ENCODE measurements at places on chromosomes 2 and 18. TPM values are rescaled to one million over a fixed set of nuclear protein-coding genes. Genes with fewer than 3 reads are reported as not detected.

DNA sequence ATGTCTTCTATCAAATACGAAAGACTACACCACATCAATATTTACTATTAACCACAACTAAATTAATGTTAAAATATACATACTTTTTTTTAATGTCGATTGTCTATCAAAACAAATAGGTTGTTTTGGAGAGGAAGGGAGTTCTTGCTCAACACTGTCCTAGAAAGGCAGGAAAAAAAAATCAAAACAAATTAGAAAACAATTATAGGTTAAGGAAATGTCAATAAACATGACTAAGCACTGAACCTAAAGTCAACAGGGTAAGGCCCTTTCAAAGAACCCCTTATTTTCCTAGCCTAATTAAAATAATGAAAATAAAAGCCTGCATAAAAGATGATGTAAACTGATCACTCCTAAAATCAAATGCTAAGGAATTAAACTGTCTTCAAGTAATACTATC is 2.8 kb downstream of the CEP76 start:
- DNase-seq: no peak

TNFRSF11A gene
- total RNA-seq: 1.6 TPM

GRCh38 chr2:88856409-88857135 is 165.1 kb downstream of the RPIA start:
- DNase-seq: no peak

DNA sequence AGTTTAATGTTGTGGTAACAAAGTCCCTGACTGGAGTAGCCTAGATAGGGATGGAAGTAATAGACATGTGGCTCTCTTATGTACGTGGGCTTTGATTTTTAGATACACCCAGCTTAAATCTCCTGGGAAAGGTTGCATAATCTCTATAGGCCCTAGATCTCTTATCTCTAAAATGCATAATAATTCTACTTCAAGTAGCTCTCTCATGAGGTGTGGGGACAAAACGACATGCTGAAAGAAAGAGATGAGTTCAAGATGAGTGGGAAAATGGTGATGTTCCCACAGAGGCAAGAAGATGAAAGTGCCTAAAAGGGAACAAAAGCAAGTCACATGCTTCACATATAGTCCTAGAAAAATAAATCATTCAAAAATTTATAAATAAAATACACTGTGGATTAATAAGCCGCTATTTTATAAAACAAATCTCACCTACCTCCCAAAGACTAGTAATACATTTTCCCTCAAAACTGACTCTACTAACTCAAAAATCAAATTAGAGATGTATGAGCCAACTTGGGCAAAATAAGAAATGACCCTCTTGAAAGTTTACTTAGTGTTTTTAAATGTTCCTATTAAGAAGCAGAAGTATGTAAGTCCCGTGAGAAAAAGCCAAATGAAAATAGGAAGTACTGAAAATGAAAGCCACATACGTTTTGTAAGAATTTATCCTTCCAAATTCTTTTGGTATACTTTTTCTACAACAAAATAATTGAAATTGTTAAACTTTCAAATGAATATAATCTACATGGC is 148.2 kb upstream of the ITGA4 start:
- DNase-seq: no peak

- DNase-seq: no peak
Measured at GRCh38 chr2:9765611-9766531, 77.4 kb upstream of the TAF1B start.

DNA sequence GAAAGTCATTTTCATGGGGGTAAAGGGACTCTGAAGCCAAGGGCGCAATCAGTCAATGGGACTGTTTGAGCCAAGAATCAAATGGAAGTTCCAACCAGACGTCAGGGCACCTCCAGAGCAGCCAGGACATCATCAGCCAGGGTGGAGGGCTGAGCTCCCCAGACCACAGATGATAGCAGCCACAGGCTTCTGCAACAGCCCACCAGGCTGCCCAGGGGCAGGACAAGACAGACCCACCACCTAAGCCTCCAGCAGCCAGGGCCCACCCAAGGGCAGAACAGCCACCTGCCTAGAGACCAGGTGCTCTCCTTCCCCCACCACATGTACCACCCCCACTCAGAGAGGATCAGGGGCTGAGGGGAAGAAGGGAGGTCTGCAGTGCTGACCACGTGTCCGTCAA is 53.8 kb upstream of the SLC66A3 start:
- DNase-seq: no peak

ASPRV1 gene
- 0.63 TPM for total RNA-seq

- no peak for DNase-seq
Measured at GRCh38 chr18:23207191-23207955, 72.1 kb downstream of the CABLES1 start.

MALL gene
- total RNA-seq: 11.8 TPM

- no peak for DNase-seq
Measured at GRCh38 chr18:3319399-3319798, 57.5 kb downstream of the MYL12B start.

DNA sequence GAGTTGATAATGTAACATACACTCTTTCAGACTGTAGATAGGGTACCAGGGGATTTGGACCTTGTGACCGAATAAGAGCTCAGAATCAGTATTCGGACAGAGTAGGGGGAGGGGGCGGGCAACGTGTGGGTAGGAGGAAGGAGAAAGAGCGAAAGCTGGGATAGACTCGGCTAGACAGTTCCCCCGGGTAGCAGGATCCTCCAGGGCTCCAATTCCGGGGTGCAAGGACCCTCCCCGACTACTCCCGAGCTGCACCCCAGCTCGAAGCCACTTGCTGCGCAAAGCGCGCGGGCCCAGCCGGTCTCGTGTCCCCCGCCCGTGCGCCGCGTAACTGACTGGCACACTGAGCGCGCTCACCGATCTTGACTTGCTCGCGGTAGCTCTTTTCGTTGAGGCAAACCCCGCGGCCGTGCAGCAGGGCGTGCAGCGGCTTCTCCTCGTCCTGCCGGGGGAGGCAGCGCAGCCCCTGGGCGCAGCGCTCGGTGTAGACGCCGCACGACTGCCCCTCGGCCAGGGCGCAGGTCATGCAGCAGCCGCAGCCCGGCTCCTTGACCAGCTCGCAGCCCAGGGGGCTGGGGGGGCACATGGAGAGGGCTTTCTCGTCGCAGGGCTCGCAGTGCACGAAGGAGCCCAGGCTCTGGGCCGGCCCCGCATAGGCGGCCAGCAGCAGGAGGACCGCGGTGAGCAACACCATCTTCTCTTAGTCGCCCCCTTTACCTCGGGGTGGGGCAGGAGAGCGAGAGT is 1.1 kb downstream of the IGFBP5 start:
- DNase-seq: peak; percentile 66

C2orf49 gene
- 22.7 TPM for total RNA-seq

DNA sequence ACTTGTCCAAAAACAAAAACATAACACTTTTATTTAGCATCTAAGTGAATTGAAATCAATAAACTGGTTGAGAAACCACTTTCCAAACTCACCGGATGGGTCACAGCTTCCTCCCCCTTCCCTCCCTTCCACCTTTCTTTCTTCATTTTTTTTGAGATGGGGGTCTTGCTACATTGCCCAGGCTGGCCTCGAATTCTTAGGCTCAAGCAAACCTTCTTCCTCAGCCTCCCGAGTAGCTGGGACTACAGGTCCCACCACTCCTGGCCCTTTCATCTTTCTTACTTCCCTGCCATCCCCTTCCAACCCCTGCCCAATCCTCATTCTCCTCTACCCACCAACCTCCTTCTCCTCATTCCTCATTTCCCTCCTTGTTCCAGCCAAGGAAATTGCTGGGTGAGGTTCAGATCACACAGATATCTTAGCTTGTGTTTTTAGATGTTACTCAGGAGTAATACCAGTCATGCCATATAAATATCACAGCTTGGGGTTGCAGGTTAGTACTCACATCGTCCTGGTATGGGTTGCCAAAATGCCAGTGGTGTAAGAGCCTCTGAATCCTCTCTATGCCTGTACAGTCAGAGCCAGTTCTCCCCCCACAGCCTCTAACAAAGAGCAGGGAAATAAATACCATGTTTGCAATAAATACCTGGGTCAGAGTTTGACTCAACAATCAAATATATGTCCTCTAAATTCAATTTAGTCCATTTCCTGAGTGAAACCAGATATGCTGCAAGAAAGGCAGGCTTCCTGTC is 132.7 kb upstream of the NDUFV2 start:
- DNase-seq: no peak

- no peak for DNase-seq
Measured at GRCh38 chr2:63669596-63669995, 80.8 kb downstream of the MDH1 start.

DNA sequence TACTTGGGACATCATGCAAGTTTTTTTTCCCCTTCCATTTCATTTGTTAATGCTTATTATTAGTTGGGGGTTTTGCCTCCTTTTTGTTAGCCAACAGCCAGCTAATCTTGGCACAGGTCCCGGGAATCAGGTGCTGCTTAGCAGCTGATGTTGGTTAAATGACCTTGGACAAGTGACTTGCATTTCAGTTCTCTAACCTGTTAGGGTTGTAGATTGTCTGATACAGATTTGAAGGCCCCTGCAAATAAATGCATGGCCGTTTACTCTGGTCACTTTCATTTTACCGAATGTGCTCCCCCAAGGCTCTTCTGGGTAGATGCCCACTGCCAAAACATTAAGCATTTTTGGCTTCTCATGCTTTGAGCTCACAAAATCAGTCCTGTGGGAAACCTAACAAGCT is 120.9 kb downstream of the SPTBN1 start:
- peak; percentile 52 for DNase-seq

DNA sequence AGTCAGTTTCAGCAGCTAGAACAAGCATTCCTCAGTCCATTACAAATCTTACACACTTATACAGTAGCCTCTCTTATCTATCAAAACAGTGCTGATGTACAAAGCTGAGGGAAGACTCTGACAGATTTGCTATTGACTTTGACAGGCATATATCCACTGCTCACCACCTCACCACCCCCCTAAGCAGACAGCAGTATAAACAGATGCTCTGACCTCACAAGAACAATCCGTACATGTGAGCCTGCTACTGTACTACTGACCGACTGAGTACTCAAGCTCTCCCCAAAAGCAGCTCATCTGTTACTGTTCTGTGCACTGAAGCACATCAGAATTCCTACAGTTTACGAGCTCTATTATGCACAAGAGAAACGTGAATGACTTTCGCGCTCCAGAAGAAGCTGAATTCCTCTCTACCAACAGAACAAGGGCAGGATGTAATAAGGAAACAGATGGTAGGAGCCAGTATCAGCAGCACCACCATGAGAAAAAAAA is 95.6 kb upstream of the PDE1A start:
- no peak for DNase-seq

DNA sequence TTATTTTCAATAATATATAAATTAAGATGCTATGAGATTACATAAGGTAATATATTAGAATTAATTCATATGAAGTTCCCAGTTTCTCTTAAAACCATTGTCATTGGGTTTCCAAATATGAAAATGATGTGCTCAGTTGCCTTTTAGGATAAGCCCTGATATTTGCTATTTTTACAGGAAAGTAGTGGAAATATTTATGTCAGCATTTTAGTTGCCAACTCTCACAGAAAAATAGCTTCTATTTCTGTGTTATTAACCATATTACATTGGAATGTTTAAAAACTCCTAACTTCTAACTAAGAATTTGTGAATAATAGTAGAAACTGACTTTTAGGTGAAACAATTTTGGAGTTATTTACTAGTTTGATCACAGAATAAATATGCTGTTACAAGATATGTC is 74.0 kb downstream of the TMX3 start:
- no peak for DNase-seq

METTL4 gene
- 7.8 TPM for total RNA-seq

GRCh38 chr18:28863396-28863795 is 686.5 kb upstream of the CDH2 start:
- no peak for DNase-seq

DNA sequence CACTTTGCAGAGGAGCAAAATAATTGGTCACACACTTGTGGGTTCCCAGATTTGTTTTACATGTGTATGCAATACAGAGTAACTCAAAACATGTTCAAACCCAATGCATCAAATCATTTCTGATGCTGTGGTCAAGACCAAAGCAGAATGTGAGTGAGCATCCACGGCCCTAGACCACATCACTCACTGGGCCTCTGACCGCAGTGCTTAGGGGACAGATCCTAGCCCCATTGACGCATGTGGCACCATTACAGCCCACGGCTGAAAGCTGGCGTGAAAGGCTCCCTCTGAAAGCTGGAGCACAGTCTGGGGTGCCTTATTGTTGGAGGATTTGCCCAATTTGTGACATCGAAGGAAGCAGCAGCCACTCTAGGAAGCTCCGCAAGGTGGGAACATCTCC is 498.8 kb upstream of the TCF4 start:
- no peak for DNase-seq

G6PC2 gene
- not detected for total RNA-seq

ANTXR1 gene
- total RNA-seq: 23.3 TPM

DNA sequence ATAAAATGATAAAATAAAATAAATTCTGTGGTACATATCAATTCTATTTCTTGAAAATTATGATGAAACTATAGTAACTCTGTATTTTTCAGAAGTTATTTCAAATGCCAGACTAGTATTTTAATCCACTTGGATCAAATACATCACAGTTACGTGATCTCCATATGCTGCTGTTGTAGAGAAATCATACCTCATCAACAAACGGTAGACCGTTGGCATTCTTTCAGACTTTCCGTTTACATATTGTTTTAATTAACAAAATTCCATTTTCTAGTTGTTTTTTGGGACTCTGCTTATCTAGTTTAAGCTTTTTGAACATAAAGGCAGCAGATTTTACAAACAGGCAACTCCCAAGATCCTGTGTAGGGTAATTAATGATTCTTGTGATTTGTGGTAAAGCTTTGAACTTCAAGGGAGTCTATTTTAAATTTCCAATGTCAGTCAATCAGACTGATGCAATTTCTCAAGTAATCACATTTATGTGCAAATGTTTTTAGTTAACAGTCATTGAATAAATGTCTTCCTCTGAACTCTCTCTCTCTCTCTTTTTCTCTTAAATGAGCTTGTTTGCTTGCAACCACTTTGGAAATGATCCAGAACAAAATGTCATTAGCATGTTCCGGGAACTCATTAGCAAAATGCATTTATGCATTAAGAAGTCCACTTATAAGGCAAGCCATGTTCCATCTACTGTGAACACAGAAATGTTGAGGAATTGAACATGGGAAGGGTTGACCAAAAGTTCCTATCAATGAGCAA is 31.8 kb downstream of the NYAP2 start:
- DNase-seq: no peak

- no peak for DNase-seq
Measured at GRCh38 chr2:100246163-100247145, 75.8 kb downstream of the LONRF2 start.

GRCh38 chr2:237542001-237542704 is 24.2 kb upstream of the PRLH start:
- no peak for DNase-seq

POLR1A gene
- 16.3 TPM for total RNA-seq

Measured in left ventricle myocardium inferior (tissue), 1 donor.